Myometrial cell (primary cell): ENCODE measurements at places on chromosomes 13 and 19. TPM values are rescaled to one million over a fixed set of nuclear protein-coding genes. Genes with fewer than 3 reads are reported as not detected.

The UPF1 gene
- 32.8 and 32.9 TPM in 2 replicates for total RNA-seq

The KCNC3 gene
- not detected in 2 replicates for total RNA-seq

The LMTK3 gene
- total RNA-seq, result not detected in 2 replicates

The NRTN gene
- total RNA-seq, result 0.86 TPM in 1 of 2 replicates, not detected in the other

The STK24 gene
- total RNA-seq, result 77.3 and 91.1 TPM in 2 replicates

The ZNF560 gene
- total RNA-seq, result 0.29 and 0.53 TPM in 2 replicates

The MRPL54 gene
- 82.9 and 117 TPM in 2 replicates for total RNA-seq

The APBA3 gene
- 20.8 and 27.5 TPM in 2 replicates for total RNA-seq

The ZNF846 gene
- total RNA-seq, result 0.58 and 12.1 TPM in 2 replicates

The CLPTM1 gene
- total RNA-seq, result 42.7 and 82.2 TPM in 2 replicates

The CYP4F8 gene
- not detected in 2 replicates for total RNA-seq

The EBI3 gene
- total RNA-seq, result 0.35 TPM in 1 of 2 replicates, not detected in the other

The ZNF439 gene
- 0.58 and 1.4 TPM in 2 replicates for total RNA-seq

The NKPD1 gene
- total RNA-seq, result under 0.01 TPM in 1 of 2 replicates, not detected in the other

The CCNE1 gene
- total RNA-seq, result 2.5 and 7.5 TPM in 2 replicates

The ZNF708 gene
- 0.58 and 1.2 TPM in 2 replicates for total RNA-seq

The ZNF723 gene
- not detected in 2 replicates for total RNA-seq

The SIGLECL1 gene
- not detected in 2 replicates for total RNA-seq
